ENCODE measurements at places on chromosomes 5 and 9.

GRCh38 chr9:121558473-121558872 lies 58.8 kb upstream of the GGTA1 start:
- DNase-seq, result no peak

- DNase-seq, result peak; percentile 89
These were observed 28.4 kb upstream of the SLC12A7 start for GRCh38 chr5:1140171-1140817.

DNA sequence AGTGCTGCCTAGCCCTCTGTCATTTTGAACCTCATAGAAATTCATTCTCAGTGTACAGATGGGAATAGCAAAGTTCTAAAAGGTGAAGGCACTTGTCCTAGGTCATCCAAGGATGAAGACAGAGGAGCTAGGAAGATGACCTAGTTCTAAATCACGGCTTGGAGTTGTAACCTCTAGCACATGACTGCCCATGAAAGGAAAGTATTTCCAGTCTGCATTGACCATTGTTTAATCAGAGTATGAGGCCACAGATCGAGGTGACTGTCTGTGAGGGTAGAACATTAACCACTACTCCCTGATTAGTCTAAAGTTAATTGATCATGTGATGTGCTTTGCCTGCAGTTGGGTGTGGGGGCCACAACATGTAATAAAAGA lies 674 bp upstream of the TNFSF15 start:
- no peak for DNase-seq

- DNase-seq, result no peak
These were observed 32.9 kb upstream of the GPR21 start for GRCh38 chr9:123000371-123001068.

GRCh38 chr5:61817472-61818326 lies 485.6 kb downstream of the ZSWIM6 start:
- DNase-seq, result peak; percentile 31

DNA sequence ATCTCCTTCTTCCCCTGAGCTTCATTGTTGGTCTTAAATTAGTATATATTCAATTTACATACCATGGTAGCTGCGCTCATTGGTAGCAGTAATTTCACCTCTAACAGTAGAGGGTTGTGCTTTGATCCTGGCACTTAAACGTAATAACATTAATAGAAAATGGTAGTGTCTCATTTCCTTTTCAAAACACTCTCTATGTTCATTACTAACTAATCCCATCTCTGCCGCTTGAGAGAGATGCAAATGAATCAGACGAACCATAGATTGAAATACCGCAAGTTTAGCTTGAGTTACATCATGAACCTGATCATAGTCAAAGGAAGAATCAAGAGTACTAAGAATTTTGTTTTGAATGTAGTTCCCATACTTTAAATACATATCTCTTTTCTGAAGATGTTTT lies 2.2 kb downstream of the THBS4 start:
- no peak for DNase-seq

DNA sequence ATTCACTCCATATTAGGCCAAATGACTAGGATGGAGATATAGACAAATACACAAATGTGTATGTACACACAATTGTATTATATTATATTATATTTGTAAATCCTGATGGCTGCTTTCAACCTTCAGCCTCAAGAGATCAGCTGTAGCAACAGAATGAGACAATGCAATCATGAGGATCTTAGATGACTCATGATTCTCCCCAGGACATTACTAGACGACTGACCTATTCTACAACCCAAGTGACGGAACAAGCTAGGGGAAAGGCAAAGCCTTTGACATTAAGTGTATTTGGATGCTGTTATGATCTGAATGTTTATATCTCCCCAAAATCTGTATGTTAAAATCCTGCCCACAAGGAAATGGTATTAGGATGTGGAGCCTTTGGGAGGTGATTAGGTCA lies 66.5 kb downstream of the COX7C start:
- no peak for DNase-seq

DNA sequence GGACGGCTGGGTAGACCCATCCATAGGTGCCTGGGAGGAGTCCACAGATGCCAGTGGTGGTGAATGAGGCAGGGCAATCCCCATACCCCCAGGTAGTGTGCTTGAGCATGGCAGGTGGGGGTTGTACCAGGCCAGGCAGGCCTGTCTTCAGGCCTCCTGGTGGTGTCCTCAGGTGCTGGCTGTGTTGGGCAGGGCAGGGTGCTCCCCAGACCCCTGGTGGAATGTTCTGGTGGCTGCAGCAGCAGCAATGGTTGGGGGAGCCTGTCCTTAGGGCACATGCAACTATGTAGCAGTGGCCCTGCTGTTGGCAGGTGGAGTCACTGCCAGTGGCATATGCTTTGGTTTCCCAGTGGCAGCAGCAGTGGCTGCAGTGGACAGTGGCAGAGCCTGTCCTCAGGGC lies 10.0 kb downstream of the ALG2 start:
- no peak for DNase-seq

DNA sequence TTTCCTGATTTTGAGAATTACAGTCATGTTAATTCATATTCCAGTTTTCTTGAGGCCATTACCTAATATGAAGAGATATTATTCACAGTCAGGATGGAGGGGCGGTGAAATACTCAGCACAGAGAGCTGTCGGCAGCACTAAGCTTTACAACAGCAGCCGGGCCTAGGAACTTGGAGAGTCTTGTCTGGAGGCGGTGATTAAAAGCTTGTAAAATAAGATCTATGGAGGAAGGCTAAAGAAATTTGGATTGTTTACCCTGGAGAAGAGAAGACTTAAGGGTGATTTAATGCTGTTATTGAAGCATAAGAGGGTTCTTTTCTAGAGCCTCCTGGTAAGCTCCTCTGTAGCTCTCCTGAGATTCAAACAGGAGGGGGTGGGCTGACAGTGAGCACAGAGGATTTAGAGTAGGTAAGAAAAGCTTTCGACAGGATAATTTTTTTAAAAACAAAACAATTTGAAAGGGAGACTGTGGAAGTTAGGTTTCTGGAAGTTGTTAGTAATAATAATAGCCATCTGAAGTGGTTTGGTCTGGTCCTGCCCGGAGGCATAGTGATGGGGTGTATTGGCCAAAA lies 406.3 kb upstream of the ADAMTSL1 start:
- no peak for DNase-seq

GRCh38 chr5:113632996-113633395 lies 119.5 kb downstream of the YTHDC2 start:
- no peak for DNase-seq

- DNase-seq, result no peak
These were observed 64.7 kb downstream of the CDC14B start for GRCh38 chr9:96554801-96555566.

- DNase-seq, result no peak
These were observed 125.0 kb upstream of the APC start for GRCh38 chr5:112612663-112613062.

- no peak for DNase-seq
These were observed 97.7 kb upstream of the MEGF10 start for GRCh38 chr5:127192836-127193338.

GRCh38 chr9:125463926-125464325 lies 202.3 kb downstream of the GAPVD1 start:
- DNase-seq, result no peak

- peak; percentile 8 for DNase-seq
These were observed 978 bp downstream of the P4HA2 start for GRCh38 chr5:132226516-132227234.

DNA sequence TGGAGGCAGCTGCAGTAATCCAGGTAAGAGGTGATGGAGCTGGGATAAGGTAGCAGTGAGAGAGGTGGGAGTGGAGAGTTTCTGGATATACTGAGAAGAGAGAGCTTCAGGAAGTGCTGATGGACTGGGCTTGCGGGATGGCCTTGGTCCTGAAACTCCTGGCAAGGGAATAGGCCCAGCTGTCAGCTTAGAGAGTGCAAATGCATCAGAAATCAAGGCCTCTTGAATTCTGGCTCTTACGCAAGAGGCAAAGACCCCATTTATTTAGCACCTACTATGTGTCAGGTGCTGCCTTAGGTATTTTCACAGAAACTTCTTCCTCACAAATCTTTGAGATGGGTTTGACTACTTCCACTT lies 227.2 kb upstream of the MAP3K1 start:
- no peak for DNase-seq

GRCh38 chr5:96316487-96316886 lies 116.6 kb downstream of the PCSK1 start:
- DNase-seq, result no peak

DNA sequence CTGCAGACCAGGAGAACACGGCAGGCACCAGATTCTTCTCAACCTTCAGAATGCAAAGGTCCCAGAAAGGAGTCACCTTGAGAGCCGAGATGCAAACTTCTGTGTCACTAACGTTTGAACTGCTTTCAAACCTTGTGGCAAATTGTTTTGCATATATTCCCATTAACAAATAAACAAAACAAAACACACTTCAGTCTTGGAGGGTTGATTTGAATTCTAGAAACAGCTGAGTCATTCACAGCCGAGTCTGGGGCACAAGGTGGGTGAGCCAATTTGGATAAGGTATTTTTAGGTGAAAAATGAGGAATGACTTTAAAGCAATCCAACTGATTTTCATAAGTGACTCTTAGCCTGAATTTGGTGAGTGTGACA lies 38.8 kb upstream of the ANKRD33B start:
- no peak for DNase-seq

DNA sequence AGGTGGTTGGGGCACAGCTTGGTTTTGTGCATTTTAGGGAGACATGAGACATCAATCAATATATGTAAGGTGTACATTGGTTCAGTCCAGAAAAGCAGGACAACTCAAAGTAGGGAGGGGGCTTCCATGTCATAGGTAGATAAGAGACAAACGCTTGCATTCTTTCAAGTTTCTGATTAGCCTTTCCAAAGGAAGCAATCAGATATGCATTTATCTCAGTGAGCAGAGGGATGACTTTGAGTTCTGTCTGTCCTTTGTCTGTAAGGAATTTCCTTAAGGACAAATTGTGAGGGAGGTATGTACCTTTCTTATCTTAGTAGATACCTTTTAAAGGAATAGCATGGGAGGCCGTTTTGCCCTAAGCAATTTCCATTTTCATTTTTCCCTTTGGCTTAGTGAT lies 63.3 kb downstream of the COL15A1 start:
- no peak for DNase-seq

DNA sequence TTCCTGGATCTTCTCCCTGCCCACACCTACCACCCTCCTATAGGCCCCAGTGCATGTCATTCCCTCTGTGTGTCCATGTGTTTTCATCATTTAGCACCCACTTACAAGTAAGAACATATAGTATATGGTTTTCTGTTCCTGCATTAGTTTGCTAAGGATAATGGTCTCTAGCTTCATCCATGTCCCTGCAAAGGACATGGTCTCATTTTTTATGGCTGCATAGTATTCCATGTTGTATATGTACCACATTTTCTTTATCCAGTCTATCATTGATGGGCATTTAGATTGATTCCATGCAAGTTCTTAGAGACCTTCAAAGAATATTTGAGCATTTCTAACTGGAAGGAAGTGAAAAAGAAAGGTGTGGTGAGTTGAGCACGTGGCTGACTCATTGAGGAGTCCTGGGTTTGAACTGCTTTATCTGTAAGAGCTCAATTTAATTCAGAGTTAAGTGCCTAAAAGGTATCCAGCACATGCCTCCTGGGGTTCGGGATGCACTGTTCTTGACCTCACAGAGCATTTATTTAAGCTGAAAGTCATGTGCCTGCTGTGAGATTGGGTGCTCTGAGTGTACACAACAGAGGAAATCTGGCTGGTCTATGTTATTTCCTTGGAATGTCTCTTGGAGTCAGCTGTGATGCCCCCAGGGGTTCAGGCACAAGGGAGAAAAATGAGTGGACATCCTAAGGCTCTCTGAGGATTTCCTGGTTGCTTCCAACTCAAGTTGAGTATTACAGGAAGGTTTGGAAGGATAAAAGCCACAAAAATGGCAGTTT lies 56.4 kb downstream of the SH3GL2 start:
- DNase-seq, result no peak

GRCh38 chr5:52770287-52770939 lies 17.3 kb upstream of the ITGA1 start:
- no peak for DNase-seq

GRCh38 chr5:133938929-133939328 lies 29.5 kb downstream of the C5orf15 start:
- DNase-seq, result no peak

DNA sequence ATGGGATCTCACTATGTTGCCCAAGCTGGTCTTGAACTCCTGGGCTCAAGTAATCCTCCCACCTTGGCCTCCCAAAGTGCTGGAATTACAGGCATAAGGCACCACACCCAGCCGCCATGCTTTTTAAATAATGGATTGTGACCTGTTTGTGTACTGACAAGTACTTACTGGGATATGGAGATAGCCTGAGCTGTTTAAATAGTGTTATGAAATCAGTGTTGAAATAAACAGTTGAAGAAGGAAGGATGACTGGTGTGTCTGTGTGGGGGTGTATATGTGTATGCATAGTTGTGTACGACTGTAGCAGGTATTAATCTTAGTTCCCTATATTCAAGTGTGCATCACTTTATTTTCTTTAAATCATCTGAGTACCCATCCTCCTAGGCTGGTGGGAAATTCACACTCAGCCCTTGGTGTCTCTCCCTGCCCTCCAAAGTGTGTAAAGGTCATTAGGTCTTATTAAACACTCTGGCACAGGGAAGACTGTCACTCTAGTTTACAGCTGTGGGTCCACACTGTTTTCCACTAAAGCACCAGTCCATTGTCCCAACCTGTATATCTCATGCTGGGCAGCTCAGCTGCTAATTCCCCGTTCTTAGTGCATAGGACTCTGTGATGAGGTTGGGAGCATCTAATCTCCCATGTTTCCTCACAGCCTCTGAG lies 91.0 kb downstream of the SNX18 start:
- DNase-seq, result no peak

GRCh38 chr5:95401626-95402025 lies 10.5 kb downstream of the FAM81B start:
- no peak for DNase-seq

- no peak for DNase-seq
These were observed 71.5 kb upstream of the PALM2AKAP2 start for GRCh38 chr9:109708451-109708945.

- DNase-seq, result no peak
These were observed 114.1 kb downstream of the PIK3R1 start for GRCh38 chr5:68329554-68330255.

- DNase-seq, result no peak
These were observed 639.7 kb upstream of the C9orf72 start for GRCh38 chr9:28212979-28213378.

DNA sequence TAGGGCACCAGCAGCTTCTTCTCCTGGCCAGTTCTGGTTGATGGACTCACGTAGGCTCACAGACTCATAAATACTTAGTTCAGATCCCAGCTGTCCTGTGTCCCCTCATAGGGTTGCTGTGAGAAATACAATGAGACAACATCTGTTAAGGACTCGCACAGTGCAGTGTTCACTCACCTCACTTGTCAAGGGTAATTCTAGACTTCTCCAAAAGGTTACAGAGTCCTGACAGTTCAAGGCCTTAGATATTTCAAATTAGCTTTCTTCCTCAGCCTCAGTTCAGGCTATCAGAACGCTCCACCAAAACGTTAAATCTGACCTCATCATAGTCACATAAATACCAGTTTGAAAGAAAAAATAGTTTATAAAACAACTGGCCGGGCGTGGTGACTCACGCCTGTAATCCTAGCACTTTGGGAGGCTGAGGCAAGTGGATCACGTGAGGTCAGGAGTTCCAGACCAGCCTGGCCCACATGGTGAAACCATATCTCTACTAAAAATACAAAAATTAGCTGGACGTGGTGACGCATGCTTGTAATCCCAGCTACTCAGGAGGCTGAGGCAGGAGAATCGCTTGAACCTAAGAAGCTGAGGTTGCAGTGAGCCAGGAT lies 106.3 kb downstream of the UGCG start:
- DNase-seq, result no peak
